ENCODE measurements at places on chromosomes 4 and X. TPM values are rescaled to one million over a fixed set of nuclear protein-coding genes. Genes with fewer than 3 reads are reported as not detected.

Gene MSL3
- 44.3 TPM for polyA plus RNA-seq

Gene PPP1R2C
- polyA plus RNA-seq: not detected

Gene MAGED4B
- polyA plus RNA-seq: 66.9 TPM

GRCh38 chr4:168651374-168651773 lies 154.5 kb downstream of the PALLD start:
- DNase-seq: no peak

DNA sequence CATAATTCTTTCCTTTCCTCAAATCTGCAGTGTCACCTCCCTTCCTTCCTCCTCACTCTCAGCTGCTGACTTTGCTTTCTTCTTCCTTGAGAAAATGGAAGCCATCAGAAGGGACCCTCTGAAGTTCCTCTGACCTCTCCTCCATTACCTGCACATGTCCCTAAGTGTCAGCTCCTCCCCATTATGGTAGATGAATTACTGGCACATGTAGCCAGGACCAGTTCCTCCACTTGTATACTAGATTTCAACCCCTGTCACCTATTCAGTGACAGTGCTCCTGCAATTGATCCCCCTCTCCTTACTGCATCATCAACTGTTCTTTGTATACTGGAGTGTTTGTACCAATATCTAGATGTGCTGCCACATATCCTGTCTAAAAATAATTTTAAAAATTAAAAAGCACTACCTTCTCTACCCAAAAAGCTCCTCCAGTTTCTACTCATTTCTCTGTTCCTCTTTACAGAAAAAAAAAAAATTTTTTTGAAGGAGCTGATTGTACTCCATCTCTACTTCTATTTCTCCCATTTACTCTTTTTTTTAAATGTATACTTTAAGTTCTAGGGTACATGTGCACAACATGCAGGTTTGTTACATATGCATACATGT lies 78.6 kb downstream of the CLCN5 start:
- no peak for DNase-seq

DNA sequence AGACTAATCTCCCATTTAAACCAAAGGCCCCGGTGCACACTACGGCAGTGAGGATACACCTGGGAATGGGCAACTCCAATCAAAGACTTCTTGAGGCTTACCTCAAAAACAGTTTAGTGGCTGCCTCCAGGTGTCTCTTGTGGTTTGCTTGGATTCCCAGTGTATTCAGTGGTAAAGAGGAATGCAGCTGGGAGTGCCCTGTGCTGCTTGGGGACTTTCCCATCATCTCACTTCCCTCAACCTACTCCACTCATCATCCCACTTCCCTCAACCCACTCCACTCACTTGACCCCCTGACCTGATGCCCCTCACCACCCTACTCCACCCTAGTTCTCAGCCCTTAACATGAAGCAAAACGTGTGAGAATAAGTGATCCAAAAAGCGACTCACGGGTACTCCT lies 177.3 kb upstream of the ETNPPL start:
- DNase-seq: no peak

GRCh38 chr4:11423465-11423864 lies 5.2 kb downstream of the HS3ST1 start:
- peak; percentile 3 for DNase-seq

DNA sequence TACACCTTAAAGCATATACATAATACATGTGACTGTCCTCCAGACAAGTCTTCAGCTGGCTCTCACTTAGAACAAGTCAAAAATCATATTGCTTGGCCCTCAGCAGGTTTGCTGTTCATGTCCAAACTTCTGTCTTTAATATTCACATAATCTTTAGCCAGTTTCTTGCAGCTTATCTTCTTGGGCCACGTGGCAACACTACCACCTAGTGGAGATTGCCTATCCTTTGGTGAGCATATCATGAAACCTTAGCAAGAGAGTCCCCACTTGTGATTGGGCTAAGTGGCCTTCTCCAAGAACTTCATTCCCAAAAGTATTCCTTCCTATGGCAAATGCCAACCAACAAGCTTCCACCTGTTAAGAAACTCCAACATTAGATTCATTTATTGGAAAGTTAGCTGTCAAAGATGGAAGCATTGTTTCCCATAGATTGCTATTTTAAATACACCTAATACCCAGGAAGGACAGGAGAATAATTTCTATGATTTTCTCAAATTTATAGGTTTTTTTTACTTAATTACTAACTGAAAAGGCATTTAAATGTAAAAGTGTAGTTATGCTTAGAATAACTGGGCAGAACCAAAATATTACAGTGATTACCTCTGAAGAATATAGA lies 231.9 kb upstream of the INTU start:
- DNase-seq: peak; percentile 60

DNA sequence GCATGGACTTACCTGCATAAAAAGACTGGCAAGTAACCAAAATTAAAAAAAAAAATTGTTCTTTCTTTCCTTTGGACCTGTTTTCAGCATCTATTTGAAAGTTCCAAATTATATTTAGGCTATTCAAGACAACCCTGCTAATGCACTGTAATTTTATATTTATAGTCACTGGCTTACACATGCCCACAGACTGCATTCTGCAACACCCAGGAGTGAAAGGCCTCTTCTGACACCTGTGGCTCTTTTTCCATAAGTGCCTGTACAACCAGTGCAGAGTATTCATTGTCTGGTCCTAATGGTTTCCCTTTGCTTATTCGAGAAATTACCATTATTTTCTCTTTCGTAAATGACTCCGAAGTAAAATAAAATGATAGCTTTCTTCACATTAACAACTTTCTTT lies 143.3 kb downstream of the RNF150 start:
- DNase-seq: no peak

All from right lung (tissue), 10 donors.